ENCODE measurements at places on chromosomes 13 and 19.

GRCh38 chr13:50073340-50073739 lies 58.1 kb downstream of the KCNRG start:
- no peak for DNase-seq

DNA sequence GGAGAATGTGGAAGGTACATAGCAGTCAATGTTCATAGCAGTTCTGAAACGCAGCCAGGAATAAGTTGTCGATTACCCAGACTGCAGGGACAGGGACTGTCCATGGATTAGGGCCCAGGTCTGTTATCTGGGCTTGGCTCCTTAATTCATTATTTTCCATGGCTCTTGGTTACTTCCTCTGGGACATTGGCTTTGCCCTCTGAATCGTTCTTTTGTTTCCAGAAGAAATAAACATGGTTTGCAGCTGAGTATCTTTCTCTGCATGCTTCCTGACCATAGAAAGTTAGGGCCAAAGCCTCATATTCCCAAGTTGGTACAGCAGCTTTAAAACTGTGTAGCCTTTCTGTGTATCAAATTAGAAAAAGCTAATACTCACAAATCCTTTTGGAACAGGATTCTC lies 121.7 kb upstream of the MAB21L1 start:
- DNase-seq: no peak

GRCh38 chr13:108137176-108137575 lies 78.2 kb downstream of the LIG4 start:
- DNase-seq: no peak

- no peak for DNase-seq
Observed at GRCh38 chr13:46803586-46803985, 6.6 kb upstream of the ESD start.

- no peak for DNase-seq
Observed at GRCh38 chr13:96793404-96793755, 200.9 kb downstream of the OXGR1 start.

- no peak for DNase-seq
Observed at GRCh38 chr13:26523007-26523406, 34.5 kb upstream of the WASF3 start.

DNA sequence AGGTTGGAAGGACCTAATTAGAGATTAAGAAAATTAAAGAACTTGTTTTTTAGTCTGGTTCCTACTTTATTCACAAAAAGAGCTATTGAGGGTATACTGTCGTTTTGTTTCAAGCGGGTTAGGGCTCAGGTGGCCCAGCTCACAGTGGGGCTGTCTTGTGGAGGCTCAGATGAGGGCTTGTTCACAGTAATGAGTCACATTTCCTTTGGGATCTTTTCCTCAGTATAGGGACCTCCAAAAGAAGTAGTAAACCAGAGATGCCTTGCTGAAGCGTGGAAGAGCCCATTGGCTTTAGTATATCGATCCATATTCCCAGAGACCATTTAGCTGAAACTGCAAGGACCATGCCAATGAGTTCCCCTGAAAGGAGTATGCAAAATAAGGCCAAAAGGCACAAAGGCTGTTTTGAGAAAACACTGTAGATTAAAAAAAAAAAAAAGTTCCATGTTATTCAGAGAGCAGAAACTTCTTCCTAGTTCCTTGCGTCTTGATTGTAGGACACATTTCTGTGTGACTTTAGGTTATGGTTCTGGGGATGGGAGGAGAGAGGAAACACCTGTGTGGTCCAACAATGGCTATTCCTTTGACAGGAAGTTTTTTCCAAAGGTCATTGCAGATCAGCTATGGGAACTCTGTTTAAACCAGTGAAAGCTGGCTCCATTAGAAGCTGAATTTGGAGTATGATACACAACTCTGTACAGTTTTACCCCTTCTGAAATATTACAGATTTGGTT lies 32.8 kb upstream of the GPI start:
- DNase-seq: no peak

DNA sequence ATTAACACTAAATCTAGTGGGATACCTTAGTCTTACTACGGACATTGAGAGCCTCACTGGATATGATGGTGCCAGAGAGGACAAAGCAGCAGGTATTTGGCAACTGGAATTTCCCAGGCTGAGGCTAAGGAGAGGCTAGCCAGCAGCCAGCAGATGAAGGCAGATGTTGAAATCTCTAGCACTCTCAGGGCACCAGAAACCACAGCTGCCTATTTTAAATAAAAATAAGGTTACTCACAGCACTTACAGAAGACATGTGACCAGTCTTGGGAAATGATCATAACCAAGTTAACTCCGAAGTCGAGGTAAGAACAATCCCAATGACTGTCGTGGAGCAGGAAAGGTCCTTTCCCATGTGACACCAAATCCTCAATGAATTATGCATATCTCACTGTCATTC lies 1726.0 kb downstream of the EFNB2 start:
- DNase-seq: no peak

DNA sequence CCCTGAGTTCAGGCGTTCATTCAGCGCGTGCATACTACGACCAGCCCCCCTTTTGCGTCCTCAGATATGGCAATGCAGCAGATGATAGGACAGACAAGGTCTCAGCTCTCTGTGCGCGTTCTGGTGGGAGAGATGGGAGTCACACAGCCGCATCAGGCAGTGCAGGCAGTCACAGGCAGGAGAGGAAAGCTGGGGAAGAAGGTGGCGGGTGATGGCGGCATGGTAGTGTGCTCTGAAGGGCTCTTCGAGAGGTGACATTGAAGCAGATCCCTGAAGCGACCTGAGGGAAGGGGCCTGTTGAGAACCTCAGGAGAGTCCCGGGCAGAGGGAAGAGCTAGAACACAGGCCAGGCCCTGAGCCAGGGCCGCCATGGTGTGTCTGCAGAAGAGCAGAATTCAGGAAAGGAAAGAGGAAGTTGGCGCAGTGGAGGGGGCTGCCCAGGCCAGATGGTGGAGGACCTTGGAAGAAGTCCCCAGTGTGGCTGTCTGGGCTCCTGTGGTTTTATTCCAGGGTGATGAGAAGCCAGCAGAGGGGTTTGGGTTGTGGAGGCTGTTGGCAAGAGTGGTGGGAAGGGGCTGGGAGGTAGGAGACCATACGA lies 3.5 kb downstream of the USF2 start:
- DNase-seq: no peak

- no peak for DNase-seq
Observed at GRCh38 chr13:27124571-27124970, 47.0 kb downstream of the USP12 start.

DNA sequence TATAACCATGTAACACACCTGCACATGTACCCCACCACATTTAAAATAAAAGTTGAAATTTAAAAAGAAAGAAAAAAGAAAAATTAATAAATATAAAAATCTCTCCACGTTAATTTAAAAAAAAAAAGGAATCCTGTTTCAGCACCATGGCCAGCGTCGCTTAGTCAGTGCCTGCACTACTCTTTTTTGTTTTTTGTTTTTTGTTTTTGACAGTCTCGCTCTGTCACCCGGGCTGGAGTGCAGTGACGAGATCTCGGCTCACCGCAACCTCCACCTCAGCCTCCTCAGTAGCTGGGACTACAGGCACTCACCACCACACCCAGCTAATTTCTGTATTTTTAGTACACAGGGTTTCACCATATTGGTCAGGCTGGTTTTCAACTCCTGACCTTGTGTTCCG lies 835.9 kb downstream of the UQCRFS1 start:
- DNase-seq: no peak

- no peak for DNase-seq
Observed at GRCh38 chr13:113933901-113934300, 40.0 kb downstream of the C13orf46 start.

DNA sequence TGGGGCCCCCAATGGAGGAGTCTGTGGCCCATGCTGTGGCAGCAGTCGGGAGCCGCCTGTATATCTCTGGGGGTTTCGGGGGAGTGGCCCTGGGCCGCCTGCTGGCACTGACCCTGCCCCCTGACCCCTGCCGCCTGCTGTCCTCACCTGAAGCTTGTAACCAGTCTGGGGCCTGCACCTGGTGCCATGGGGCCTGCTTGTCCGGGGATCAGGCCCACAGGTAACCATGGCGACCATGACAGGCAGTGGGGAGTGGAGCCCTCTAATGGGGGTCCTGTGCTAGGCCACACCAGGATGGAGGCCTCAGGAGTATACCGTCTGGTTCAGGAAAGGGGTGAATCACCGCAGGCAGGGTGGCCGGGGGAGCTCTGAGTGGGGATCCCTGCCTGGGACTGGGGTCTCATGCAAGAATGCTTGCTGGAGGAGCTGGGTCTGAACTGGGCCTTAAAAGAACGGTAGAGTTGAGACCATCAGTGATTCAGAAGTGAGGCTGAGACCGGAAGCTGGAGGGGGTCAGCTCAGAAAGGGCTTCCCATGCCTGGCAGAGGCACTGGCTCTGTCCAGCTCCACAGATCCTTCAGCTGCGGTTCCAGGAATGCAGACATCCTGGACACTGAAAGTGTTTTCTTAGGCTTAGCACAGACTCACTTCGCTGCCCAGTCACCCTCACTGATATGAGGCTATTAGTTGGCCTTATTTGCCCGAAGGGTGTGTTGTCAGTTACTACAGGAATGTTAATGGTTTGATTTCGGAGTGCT lies 29.1 kb downstream of the CNFN start:
- no peak for DNase-seq

DNA sequence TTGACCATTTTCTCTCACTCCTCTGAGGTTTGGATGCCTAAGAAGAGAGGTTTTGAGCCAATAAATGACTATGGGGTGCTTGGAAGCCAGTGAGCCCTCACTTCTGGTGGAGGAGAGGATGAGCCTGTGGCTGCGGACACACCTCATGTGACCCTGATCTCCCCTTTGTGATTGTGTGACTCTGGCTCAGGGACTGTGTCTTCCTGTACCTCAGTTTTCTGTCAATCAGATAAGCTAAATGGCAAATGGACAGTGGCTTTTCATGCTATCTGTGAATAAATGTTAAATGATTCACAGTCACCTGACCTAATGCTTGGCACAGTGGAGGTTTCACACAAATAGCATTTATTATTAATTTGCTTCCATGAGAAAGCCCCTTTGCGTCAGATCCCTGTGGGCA lies 2.7 kb downstream of the PSG8 start:
- DNase-seq: no peak

- DNase-seq: no peak
Observed at GRCh38 chr19:11995174-11995573, 30.3 kb downstream of the ZNF763 start.
